ENCODE measurements at places on chromosomes 4 and X.
A peak's percentile ranks its signal among the peaks of the same experiment; 100 is the strongest.

GRCh38 chrX:46716796-46717195 is 42.1 kb downstream of the SLC9A7 start:
- no peak for DNase-seq

GRCh38 chrX:129908636-129909035 is 2.7 kb downstream of the UTP14A start:
- DNase-seq: no peak

DNA sequence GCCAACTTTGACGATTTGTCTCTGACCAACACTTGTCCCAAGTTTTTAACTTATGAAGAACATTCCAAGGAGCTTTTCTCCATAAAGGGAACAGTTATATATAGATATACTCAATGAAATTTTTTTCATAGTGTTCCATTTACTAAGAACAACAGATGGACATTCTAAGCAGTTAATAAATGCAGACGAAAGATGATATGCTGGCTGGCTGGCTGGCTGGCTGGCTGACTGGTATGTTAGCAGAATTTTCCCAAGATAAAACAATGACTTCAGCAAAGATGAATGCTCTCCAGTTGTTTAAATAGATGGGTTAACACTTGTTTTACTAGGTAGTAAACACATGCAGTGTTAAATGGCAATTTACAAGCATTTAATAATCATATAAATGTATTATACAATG is 62.2 kb downstream of the SPANXN3 start:
- no peak for DNase-seq

DNA sequence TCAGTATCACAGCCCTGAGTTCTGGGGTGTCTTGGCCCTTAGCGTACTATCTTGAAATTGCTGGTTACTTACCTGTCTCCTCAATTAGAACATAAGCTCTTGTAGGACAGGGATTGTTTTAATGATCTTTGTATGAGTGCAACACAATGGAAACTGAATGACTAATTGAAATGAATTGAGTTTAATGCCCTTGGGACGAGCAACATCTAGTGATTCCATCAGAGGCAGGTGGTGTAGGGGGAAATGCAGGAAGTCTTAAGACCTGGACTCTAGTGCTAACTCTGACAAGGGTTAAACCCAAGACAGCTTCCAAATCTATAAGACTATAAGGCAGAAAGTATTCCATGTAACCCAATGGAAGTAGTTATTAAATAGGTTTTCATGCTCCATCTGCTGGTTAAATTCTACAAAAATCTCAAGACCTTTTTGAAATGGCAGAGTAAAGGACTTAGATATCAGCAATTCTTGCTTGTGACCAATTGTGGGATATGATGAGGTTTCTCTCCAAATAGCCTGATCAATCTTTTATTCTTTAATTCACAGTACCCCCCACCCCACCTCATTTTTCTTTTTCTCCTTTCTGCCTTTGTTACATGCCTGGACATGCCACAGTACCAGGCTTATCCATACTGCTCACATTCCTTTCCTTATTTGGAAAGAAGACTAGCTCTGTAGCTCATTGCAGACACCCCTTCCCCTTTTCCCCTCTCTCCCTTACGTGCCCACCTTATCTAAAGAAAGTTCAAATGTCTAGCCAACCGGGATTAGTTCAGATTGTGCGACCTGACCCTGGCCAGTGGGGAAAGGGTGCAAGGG is 340.8 kb downstream of the PAPSS1 start:
- DNase-seq: no peak

GRCh38 chr4:55635741-55636655 is at the start of gene NMU:
TSS of gene NMU (minus strand) at chr4:55636298. CDS start at chr4:55636192, 106 bp downstream.
- DNase-seq: peak; percentile 30

DNA sequence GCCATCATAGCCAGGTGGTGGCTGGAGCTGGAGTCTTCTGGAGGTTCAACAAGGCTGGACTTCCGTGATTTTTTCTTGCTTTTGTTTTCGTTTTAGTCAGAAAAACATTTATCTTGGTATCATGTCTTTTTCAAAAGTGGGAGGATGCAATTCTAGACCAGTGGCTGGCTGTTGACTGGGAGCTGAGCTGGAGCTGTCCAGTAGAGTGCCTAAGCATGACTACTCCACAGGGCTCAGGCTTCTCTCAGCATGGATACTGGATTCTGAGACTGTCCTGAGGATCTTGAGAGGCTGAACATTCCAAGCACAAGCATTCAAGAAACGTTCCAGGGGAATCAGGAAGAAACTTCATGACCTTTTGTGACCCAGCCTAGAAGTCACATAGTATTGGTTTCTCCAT is 598.1 kb downstream of the MID1IP1 start:
- no peak for DNase-seq

DNA sequence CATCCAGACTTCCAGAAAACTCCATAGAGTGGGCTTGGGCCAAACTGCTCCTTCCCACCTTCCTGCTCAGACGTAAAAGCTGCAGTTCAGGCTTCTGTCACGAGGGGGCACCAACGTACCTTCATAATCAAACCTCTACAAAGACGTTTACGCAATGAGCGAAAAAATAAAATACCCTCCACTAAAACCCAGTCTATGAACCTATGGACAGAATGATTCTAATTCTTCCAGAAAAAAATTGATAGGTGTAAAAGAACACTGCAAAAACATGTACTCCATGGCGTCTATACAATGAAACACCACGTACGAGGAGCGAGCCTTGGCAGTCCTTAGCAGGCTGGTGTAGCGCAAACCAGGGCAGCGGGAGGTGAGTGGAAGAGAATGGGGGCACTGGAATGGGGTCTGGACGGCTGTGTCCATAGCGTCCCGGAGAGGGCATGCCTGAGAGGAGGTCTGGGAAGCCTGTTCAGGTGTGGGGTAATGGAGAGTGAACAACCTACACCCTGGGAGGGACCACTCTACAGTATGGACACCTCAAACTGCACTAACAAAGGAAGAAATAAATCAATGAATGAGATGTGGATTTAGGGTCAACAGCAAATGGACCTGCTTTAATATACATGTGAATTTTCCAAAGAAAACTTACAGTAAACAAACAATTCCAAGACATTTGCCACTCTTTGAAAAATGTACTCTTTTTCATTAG is 14.4 kb upstream of the RAB40A start:
- peak; percentile 65 for DNase-seq

GRCh38 chrX:109312757-109313156 is 169.1 kb downstream of the GUCY2F start:
- DNase-seq: no peak

DNA sequence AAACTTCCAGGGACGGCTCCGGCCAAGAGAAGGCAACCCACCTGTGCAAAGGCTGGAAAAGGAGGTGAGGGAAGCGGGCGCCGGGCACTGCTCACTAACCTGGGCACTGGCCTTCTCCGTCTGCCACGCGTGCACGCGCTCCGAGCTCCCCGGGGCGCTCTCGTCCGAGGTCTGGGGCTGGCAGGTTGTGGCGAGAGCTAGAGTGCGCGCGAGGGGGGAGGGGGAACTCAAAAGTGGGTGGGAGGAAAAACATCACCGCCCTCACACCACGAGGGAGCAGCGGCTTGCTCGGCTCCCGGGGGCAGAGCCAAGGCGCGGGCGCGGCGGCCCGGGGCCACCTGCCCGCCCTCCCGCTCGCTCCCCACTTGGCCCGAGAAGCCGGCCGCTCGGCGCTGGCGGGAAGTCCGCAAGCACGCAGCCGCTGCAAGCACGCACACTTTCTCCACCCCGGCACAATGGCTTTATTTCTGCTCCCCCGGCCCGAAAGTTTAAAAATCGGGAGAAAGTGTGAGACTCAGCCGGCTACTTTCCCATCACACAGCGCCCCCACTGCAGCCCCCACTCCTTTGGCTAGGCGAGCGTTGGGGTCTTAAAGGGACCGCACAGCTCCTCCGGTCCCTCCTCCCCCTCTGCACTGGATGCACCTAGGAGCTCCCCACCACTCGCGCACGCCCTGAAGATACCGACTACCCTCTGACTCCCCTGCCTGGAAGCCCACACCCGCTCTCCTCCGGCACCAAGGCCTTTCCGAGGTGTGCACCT is at the start of gene CHRDL1:
TSS of gene CHRDL1 (minus strand) at position 173 of the 762 bp plus-strand sequence. CDS start 3,636 bp downstream, outside the sequence.
- DNase-seq: no peak

DNA sequence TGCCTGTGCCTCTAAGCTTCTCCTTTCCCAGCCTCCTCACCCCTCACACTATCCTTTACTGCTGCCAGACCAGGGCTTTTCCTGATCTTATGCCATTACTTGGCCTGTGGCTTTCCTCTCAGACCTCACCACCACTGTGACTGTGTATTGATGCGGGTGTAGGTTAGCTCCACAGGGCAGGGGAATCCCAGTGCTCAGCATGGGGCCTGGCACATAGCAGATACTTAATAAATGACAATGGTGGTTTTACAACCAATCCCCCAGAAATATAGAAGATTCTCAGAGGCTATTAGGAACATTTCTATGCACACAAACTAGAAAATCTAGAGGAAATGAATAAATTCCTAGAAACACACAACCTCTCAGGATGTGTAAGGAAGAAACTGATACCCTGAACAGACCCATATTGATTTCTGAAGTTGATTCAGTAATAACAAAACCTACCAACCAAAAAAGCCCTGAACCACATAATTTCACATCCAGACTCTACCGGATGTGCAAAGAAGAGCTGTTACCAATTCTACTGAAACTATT is 129.6 kb upstream of the QRFPR start:
- no peak for DNase-seq

DNA sequence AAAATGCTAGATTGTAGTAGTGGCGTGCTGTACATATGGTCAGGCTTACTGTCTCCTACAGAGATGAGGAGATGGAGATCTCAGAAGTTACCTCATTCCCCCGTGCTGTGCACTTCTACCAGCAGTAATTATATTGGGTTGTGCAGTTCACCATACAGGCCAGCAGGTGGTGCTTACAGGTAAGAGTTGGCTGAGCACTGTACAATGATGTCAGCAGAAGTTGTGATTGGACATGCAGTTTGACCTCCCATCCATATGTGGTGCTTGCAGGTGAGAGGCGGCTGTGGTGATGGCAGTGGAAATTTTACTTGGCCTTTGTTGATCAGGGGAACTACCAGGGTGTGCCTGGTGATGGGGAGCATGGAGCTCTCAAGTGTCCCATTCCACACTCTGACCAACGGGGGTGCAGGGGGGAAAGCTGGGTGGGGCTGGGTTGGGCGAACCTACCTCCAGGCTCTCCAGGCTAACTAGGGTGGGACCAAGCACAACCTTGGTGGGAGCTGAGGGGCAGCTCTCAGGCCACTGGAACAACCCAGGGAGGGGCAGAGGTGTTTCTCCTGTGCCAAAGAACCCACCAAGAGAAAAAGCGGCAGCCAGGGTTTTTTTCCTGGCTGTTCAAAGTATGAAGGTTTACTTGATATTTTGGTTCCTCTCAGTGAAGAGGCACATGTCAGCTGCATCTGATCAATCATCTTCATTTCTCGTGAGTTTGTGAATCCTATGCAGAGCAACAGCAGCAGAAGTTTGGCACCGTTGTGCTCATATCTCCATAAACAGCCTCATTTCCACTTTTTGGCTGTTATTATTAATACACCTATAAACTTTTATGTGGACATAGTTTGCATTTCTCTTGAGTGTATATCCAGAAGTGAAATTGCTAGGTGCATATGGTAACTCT is 73.8 kb upstream of the FREM3 start:
- DNase-seq: peak; percentile 42

- DNase-seq: no peak
These were observed 69.2 kb downstream of the KIT start for GRCh38 chr4:54726907-54727306.

GRCh38 chr4:46123913-46124755 is at the start of gene GABRG1:
TSS of gene GABRG1 (minus strand) at chr4:46124054. CDS start at chr4:46123913, 141 bp downstream.
- no peak for DNase-seq

- DNase-seq: no peak
These were observed 91.9 kb downstream of the EGF start for GRCh38 chr4:110004556-110004955.

DNA sequence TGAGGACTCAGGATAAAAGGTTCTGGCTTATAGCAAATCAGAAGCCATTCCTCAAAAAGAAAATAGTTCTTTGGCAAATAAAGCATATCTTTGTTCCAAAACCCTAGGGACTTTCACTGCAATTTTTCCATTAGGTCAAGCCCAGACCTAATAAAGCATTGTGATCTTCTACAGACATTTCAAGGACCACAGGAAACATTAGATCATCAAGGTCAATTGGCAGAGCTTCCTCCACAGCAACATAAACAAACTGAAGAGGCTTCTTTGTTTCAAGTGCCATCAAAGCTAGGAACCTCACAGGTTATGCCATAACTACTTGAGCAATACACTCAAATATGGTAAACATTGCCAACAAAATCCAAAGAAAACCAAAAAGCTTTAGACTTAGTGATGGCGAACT is 144.9 kb downstream of the ANXA5 start:
- no peak for DNase-seq

GRCh38 chrX:45232139-45232538 is 31.5 kb upstream of the DIPK2B start:
- peak; percentile 21 for DNase-seq

DNA sequence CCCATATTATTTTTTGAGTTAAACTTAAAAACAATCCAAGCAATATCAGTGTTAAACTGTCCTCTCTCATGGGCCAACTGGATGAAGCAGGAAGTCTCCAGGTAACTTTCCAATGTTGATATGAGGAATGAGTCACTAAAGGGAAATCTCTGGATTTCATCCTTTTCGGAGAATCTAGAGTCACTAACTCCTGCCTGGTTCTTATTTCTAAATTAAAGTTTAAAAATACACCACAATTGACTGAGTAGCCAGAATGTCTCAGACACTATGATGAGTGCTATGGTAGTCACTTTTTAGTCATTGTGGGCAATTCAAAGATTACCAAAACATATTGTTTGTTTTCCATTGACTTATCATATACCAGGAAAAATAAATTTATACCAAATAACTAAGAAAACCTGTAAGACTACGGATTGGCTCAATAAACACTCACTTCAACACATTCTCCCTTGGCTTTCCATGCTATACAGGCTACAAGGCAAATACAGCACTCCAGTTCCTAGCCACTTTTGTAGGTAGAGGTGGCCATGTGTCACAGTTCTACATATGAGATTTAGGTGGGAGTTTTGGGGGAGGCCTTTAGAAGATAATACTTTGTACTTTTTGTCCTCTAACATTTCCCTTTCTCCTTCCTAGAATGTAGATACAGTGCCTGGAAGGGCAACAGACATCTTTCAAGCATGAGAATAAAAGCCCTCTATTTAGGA is 8.6 kb downstream of the SLC9B2 start:
- DNase-seq: no peak

- no peak for DNase-seq
These were observed 1.3 kb downstream of the CASP3 start for GRCh38 chr4:184648054-184648312.
